ENCODE measurements at places on chromosomes 11 and 22. TPM values are rescaled to one million over a fixed set of nuclear protein-coding genes. Genes with fewer than 3 reads are reported as not detected.

The PDE3B gene
- 1.9 TPM for total RNA-seq

The MOGAT2 gene
- total RNA-seq: not detected

The OR2D2 gene
- total RNA-seq: not detected

The MTA2 gene
- 89.9 TPM for total RNA-seq

The NAALAD2 gene
- total RNA-seq: not detected

The GNG3 gene
- total RNA-seq: not detected

The MIAT gene
- 0.15 TPM for total RNA-seq

The SLC22A6 gene
- not detected for total RNA-seq

The OR6A2 gene
- total RNA-seq: not detected

The SMDT1 gene
- 32.7 TPM for total RNA-seq

The HMGXB4 gene
- total RNA-seq: 12.1 TPM

The C22orf31 gene
- total RNA-seq: not detected

The LDLRAD3 gene
- 25.8 TPM for total RNA-seq

The GAL3ST3 gene
- not detected for total RNA-seq

The KCNJ5 gene
- total RNA-seq: not detected

The PNPLA5 gene
- total RNA-seq: not detected

The CRACR2B gene
- total RNA-seq: 5.0 TPM

The TRPM5 gene
- not detected for total RNA-seq

The C22orf15 gene
- total RNA-seq: not detected

The ZFP91 gene
- total RNA-seq: 49.2 TPM

The MS4A4E gene
- not detected for total RNA-seq

The LRRN4CL gene
- total RNA-seq: 0.09 TPM

The PTPRJ gene
- total RNA-seq: 79.8 TPM

The STK33 gene
- total RNA-seq: 4.2 TPM

The TAGLN gene
- total RNA-seq: 129 TPM

The TSKU gene
- 158 TPM for total RNA-seq

The FOSL1 gene
- total RNA-seq: 101 TPM

The SPINDOC gene
- total RNA-seq: 48.2 TPM

All from A549 treated with dexamethasone at 1 μM for 4 hours (cell line).